ENCODE measurements at places on chromosomes 11 and 22.

DNA sequence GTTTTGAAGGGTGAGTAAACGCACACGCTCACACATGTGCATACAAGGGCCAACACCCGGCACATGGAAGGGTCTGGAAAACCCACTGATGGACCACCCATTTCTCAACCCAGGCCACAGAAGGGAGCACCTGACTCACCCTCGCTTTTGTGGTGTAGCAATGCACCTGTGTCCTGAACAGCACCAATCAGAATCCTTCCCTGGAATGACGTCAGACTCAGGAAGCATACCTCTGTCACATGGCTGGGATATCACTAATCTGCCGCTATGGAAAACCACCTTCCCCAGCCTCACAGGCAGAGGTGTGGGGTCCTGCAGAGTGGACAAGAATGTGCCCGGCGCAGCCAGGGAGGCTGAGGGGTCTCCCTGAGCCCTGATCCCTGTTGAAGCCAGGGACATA is 9.0 kb upstream of the OSM start:
- no peak for DNase-seq

DNA sequence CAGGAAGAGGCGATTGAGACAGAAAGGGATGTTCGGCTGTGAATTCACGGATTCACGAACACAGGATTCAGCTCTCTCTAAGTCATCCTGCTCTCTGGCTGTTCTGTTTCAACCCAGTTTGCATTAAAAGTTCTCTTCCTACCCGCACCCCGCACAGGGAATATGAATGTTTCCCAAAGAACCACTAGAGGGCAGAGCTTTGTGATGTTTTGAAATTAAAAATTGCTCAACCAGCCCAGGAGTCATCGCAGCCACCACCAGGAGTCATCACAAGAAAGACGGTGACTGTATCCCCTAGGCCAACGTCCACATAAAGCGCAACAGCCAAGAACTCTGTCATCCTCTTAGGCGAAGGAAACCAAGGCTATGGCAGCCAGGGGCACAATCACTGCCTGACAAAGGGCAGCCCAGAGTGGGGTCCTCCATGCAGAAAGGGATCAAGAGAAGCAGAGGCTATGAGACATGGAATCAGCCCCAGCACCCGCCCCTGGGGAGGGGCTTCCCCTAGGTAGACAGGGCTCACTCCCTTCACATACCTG is 122.4 kb downstream of the WT1 start:
- DNase-seq = no peak

GRCh38 chr22:33188326-33188725 is 130.1 kb upstream of the SYN3 start:
- no peak for DNase-seq

DNA sequence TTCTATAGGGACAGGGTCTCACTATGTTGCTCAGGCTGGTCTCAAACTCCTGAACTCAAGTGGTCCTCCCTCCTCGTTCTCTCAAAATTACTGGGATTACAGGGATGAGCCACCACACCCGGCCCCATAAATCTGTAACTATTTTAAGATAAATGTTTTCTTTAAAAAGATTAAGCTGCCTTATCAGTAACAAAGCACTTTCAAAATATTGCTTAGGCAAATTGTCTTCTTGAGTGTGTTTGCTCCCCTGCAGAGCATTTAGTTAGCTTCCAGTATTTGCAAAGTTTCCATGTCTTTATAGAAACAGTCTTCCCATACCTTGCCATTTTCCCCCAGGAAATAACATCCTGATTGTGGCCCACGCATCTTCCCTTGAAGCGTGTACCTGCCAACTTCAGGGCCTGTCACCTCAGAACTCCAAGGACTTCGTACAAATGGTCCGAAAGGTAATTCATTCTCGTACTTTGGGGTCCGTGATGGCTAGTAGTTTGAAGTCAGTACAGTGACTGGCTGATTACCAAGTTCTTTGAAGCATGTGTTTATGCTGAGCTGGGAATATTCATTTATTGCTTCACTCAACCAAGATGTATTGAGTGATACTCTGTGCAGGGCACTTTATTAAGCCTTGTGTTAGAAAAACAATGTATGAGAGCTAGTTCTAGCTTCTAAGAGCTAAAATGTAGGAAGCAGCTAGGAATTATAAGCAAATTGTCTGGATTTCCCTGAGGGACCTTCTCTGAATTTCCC is 30.4 kb upstream of the CRTAM start:
- no peak for DNase-seq

DNA sequence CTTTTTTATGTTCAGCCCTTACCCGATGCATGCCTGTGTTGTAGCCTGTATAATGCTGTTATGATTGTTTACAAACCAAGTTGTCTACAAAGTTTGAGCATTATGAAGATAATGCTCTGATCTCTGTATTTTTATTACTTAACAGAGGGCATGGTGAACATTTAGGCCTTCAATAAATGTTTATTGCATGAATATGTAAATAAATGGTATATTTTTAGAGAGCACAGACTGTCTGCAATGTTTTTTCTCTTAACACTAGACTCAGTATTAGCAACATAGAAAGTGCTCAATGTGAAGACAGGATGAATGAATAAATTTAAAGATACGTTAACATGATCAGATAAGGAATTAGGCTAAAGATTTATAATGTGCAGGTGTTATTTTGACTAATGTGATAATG is 130.9 kb downstream of the UVRAG start:
- no peak for DNase-seq

DNA sequence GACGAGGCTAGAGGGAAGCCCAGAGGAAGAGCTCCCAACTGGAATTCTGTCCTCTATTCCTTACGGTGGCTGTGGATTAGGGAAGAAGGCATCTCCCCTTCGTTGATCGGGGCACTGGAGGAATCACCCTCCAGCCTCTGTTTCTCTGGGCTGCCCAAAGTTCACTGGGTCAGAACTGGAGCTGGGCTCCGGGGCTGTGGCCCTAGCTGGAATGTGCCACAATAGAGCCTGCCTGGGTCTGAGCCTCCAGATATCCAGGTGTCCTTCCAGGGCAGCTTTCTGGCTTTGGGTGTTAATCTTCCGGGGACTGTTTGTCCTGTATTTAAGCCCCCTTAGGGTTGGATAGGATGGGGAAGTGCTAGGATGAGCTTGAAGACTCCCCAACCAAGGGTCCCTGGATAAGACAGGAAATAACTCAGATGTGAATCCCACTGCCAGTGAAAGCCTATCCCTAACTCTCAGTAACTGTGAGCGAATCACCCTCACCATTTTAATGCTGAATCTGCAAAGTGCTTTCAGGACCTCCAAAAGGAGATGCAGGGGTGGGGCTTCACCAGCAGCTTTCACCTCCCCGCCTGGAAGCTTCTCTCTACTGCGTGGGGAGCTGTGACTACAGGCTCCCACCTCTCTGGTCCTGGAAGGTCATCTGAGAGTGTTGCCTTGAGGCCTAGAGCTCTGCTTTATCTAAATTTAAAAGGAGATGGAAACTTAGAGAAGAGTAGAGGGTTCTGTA is 9.5 kb downstream of the YPEL4 start:
- no peak for DNase-seq

- no peak for DNase-seq
These were observed 26.1 kb downstream of the APIP start for GRCh38 chr11:34890089-34890488.

DNA sequence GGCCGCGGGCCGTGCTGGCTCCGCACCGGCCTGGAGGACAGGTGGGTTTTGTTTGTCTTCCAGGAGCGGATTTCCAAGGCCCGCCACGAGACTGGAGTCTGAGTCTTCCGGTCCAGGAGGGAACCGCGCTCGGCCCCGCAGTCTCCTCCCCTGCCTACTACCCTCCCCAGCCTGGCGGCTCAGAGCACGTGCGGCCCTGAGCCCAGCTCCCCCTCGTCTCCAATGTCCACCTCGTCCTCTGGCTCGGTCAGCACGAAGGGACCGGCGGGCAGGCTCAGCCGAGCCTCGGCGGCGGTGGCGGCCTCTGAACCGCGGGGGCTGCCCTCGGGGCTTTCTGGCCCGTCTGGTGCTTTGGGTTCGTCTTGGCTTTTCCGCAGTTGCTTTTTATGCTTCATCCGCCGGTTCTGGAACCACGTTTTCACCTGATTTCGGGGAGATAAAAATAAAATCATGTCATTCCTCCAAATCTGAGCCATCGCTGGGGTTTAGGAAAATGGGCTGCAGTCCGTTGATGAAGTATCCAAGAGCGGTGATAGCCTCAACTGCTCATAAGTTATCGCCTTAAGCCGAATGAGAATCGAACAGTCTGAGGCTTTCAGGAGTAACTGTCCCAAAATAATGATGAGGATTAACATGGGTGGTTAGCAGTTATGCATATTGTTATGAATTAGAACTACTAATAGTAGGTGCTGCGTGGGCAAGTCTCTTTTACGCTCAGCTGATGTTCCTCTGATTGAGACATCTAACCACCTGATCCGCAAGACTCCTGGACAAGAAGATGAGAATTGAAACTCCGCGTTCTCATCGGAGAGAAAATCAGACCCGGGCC is 4.0 kb downstream of the BSX start:
- no peak for DNase-seq

DNA sequence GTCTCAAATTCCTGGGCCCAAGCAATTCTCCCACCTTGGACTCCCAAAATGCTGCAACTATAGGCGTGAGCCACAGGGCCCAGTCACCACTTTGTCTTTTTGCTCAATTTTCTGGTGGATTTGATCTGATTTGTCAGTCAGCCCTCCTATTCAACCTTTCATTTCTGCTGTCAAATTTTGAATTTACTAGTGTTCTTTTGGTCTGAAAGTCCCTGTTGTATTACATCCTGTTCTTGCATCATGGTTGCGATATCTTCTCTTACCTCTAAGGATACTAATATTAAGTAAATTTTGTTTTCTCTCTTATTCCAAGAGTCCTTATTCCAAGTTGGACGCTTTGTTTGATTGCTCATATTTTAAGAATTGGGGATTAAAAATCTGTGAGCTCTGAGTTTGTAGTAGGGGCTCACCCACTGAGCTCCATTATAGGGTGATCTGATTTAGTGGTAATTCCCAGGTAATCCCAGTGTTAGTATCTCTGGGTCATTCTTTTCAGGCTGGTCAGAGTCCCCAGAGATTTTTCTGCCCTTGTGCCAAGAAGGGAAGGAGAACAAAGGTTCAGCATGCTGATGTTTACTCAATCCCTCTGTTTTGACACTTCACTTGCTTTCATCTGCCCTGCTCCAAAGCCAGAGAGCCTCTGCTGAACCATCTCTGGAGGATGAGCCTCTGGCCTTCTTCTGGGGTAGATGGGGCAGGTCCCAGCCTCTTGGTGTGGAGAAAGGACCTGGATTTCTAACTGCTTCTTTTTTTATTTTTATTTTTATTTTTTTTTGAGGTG is 10.0 kb downstream of the UPB1 start:
- no peak for DNase-seq

- DNase-seq = no peak
These were observed 298.0 kb upstream of the PLET1 start for GRCh38 chr11:112558691-112559090.

- DNase-seq = no peak
These were observed 8.1 kb downstream of the TSSC4 start for GRCh38 chr11:2408671-2409070.

GRCh38 chr11:1449490-1450243 is 36.9 kb downstream of the MOB2 start:
- no peak for DNase-seq

DNA sequence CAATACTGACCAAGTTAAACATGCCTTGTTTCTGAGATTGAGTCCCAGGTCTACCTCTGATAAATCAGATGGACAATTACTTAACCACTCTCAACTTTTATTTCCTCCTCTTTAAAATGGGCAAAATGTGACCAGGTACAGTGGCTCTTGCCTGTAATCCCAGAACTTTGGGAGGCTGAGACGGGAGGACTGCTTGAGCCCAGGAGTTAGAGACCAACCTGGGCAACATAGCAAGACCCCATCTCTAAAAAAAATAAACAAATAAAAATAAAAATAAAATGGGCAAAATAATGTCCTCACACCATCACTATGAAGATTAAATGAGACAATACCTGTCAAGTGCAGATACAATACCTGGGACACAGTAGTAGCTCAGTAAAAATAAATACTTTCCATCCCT is 33.0 kb downstream of the FZD4 start:
- no peak for DNase-seq

GRCh38 chr11:88117281-88117858 is 57.9 kb downstream of the RAB38 start:
- DNase-seq = no peak

DNA sequence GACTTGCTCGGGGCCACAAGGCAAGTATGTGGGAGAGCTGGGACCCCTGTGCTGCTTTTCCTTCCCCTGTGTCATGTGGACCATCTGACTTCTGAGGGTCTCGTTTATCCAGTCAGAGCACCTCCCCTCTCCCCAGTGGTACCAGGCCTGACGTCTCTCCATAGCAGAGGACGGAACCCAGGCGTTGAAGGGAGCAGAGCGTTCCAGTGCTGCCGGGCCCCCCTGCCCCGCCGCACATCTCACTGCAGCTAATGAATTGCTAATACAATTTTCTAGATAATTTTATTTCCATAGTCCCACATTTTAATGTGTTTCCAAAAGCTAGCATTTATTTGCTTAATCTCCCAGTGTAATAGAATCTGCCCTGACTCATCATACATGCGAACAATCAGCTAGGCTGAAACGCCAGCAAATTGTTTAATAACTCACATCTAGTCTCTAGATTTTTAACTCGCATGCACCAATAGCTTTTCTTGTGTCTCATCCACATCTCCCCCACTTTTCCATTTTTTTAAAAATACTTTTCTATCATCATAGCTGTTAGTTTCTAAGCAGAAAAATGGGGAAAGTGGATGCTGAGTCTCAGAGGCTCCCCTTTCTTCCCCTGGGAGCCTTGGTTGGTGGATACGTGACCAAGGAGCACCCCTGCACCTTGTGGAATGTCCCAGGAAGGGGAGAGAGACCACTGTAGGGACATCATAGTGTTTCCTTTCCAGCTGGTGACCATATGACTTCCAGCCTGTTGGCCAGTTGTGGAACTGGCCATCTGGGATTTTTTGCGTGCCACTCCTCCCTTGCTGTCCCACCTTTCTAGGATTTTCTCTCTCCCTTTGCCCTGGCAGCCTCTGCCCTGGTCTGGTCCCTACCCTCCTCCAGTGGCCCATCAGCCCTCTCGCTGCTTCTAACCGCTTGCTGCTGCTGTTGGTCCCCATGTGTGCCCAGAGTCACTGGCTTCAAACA is 58.6 kb upstream of the NNMT start:
- no peak for DNase-seq

- DNase-seq = no peak
These were observed 130.9 kb downstream of the PARVA start for GRCh38 chr11:12508151-12508751.

DNA sequence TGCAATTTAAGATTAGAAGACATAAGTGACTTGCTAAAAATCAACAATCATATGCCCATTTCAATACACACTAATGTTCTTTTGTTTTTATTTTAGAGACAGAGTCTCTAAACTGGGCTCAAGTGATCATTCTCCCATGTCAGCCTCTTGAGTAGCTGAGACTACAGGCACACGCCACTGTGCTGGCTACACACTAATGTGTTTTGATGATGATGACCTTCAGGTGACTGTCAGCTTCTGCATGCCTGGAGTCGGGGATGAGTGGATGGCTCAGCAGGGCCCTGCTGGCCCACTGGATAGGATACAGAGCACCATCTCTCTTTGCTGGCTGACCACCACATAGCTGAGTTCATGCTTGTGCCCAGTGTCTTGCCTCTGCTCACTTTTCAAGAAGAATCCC is 27.0 kb upstream of the POU2AF1 start:
- DNase-seq = no peak

Measured in CD8-positive, alpha-beta memory T cell (primary cell).